Aorta (tissue), 5 donors: ENCODE measurements at places on chromosomes 7 and 10. TPM values are rescaled to one million over a fixed set of nuclear protein-coding genes. Genes with fewer than 3 reads are reported as not detected.

GRCh38 chr7:52749880-52750279 is 285.6 kb upstream of the POM121L12 start:
- DNase-seq, result no peak

DNA sequence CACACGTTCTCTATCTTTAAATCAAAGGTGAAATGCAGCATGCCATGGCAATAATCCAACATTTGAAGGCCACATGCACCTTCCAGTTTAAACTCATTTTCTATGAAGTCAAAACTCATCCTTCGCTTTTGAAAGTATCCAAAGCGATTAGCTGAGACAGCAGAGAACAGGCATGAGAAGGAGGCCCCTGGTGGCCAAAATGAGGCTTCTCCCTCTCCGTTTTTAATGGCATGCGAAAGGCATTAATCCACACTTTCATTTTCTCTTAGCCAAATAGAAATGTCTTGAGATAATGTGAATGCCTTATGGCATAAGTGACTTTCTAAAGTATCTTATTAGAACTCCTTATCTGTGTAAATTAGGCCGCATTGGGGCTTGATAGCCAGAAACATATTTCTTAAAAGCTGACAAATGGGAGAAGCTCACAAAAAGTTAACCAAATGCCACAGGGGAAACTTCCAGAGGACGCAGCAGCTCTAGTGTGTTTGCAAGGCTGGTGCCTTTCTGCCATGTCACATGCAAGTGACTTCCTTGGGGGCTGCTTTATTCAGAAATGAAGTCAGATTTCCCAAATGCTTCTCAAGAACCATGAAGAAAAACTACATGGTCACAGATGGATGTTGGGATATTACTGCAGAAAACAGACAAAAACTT is 1189.6 kb downstream of the SORCS1 start:
- DNase-seq, result no peak

- DNase-seq, result no peak
Measured at GRCh38 chr10:61621605-61622051, 41.1 kb upstream of the CABCOCO1 start.

ACTL6B gene
- total RNA-seq, result not detected

- DNase-seq, result no peak
Measured at GRCh38 chr7:2610898-2611297, 20.9 kb upstream of the TTYH3 start.

GRCh38 chr7:135578569-135578968 is 20.9 kb downstream of the NUP205 start:
- no peak for DNase-seq

DNA sequence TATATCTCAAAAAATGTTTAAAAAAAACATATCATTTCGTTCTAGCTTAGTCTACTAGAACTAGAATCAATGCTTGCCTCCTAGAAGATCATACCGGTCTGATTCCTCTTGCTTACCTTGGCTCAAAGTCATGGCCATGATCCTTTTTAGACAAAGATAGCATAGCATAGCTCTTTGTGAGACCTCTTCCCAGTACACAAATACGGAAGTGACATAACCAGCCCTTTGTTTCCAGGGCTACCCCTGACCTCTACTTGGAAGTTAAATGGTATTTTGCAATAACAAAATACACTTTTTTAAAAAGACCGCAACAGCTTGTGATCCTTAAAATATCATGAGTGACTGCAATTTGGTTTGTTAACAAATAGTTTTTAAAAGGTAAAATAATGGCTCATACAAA is 130.7 kb upstream of the NOBOX start:
- no peak for DNase-seq

DNA sequence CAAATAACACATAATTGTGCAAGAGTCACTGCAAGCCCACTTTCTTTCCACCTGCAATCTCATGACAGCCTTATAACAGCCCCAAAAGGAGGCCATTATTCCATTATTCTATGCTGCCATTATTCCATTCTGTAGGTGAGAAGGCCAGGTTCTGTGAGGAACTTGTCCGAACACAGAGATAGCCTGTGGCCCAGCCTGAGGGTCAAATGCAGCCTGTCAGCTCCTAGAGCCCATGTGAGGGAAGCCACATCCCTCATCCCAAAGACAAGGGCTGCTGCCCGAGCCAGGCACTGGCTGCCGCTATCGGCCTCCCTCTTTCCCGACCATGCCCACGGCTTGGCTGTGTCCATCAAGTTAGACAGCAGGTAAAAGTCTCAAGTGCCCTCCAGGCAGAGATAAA is 24.1 kb upstream of the C10orf71 start:
- no peak for DNase-seq

- peak; percentile 38 for DNase-seq
Measured at GRCh38 chr7:157555944-157556641, 219.3 kb downstream of the DNAJB6 start.

GRCh38 chr10:90856261-90856660 is 1.6 kb downstream of the HTR7 start:
- DNase-seq, result no peak

ECHDC3 gene
- total RNA-seq, result 7.3 TPM

DNA sequence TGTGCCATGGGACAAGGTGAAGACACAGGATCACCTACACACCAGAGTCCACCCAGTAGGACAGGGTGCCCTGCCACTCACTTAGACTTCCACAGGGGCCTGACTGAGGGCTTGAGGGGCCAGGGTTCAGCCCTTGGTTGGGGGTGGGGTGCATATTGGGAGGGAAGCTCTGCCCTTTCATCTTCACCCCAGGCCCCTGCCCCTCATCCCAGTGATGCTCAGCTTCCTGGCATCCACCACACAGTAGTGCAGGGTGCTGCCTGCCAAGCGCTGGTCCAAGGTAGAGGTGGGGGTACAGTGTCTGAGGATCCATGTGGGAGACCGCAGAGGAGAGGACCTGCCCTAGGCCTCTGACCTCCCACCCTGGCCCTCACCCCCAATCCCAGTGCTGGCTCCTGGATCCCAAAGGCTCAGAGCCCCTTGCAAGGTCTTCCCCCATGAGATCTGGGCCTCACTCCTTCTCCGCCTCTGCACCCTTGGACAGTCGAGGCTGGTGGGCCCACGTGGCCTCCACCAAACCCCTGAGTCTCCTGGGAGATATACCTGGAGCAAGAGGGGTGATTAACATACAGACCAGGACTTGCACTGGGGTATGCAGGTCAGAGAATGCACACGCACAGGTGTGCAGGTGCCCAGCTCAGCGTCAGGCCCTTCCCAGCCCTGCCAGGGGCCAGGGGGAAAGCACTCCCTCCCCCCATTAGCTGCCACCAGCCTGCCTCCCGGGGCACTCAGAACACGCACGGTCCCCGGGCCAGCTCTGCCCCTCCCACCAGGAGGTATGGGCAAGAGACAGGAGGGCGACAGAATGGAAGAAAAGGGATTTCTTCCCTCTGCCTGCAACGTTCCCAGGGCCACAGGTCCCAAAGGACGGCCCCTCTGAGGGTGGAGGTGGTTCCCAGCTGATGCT is 8.6 kb upstream of the IRF5 start:
- no peak for DNase-seq

GRCh38 chr7:106064771-106065574 is 47.1 kb downstream of the SYPL1 start:
- peak; percentile 95 for DNase-seq

ATG9B gene
- total RNA-seq, result 0.12 TPM

DNA sequence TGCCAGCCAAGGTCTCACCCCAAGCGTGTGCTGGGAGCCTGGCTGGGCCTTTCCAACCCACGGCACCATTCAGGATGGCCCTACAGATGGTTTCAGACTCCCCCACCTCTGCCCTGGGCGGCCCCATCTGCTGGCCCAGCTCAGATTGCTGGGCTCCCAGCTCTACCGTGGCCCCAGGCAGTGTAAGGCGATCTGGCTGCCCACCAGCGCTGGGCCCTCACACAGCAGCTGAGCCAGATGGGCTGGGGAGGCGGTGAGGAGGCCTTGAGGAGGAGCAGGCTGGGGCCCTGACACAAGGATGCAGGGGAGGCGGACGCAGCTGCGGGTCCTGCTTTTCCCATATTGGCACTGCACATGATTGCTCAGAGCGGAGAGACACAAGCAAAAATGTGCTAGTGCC is 162.8 kb downstream of the NRF1 start:
- no peak for DNase-seq

- no peak for DNase-seq
Measured at GRCh38 chr10:132613566-132614348, 76.2 kb downstream of the INPP5A start.

DNA sequence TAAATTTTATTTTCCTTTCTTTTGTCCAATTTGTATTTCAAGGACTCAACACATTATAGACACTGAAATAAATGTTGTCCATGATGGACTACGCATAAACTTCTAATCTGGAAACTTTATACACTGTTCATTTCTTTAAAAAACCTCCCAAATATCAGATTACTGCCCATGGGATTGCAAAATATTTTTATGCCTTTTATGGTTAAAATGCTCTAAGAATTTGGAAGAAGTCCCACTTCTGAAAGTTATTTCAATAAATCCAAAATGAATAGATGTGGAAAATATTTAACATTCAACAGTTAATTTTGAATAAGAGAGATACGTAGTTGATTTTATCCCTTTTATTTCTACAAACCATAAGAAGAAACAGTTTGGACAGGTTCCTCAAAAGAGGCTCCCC is 46.1 kb downstream of the CABCOCO1 start:
- no peak for DNase-seq

DNA sequence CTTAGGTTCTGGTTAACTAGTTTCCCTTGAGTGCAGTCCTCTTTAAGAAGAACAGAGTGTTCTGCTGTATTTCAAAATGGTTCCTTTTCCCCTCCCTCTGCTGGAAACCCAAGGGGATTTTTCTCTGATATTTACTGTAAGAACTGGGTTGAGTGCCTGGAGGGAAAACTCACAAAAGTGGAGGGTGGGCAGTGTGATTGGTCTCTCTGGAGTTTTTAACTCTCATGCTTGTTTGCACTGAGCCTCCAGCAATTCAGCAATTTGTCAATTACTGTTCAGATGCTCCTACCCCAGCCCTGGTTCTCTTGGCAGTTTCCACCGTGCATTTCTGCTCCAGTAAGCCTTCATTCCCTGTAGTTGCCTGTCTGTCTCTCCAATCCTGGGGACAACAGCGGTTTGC is 273.4 kb upstream of the SORCS1 start:
- no peak for DNase-seq

- no peak for DNase-seq
Measured at GRCh38 chr10:85578860-85579259, 787.7 kb downstream of the GRID1 start.

- no peak for DNase-seq
Measured at GRCh38 chr7:152937282-152937681, 177.7 kb downstream of the ACTR3B start.

PRF1 gene
- 6.1 TPM for total RNA-seq

DNA sequence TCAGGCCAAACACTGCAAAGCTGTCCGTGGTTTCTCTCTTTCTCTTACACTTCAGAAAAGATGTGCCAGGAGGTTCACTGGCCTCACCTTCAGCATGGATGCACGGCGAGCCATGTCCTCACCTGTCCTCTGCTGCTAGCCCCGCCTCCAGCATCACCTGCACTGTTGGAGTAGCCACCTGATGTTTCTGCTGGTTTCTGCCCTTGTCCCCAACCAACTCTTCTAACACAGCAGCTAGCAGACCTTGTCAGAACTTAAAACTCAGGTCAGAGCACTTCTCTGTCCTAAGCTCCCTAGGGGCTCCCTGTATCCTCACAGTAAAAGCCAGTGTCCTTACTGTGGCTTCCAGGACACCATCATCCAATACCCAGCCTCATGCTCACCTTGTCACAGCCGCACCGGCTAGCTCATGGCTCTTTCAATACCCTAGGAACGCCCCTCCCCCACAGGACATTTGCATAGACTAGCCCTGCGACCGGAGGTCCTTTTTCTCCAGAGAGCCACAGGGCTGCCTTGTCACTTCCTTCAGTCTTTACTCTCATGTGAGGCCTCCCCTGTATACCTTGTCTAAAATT is 15.2 kb downstream of the PALD1 start:
- DNase-seq, result no peak

- no peak for DNase-seq
Measured at GRCh38 chr7:92043637-92044036, 90.6 kb downstream of the CYP51A1 start.

AEBP1 gene
- total RNA-seq, result 1,098 TPM

GRID2IP gene
- total RNA-seq, result 0.39 TPM

DNA sequence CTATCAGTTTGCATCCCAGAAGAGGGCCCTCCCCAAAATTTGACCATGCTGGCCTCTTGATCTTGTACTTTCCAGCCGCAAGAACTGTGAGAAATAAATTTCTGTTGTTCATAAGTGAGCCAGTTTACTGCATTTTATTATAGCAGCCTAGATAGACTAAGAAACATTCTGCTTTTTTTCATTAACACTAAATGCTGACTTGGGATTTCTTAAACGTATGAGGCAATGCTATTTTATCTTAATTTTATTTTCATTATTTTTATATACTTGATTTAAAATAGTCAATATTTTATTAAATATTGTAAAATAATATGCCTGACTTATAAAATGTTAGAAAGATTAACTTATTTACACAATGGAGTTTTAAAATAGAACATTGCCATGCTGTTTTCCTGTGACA is 341.8 kb upstream of the CNTNAP2 start:
- no peak for DNase-seq

ITIH5 gene
- total RNA-seq, result 23.3 TPM

- DNase-seq, result no peak
Measured at GRCh38 chr10:97199152-97199551, 13.4 kb upstream of the SLIT1 start.

- DNase-seq, result no peak
Measured at GRCh38 chr10:132252412-132252811, 55.3 kb downstream of the STK32C start.

GRCh38 chr10:13784067-13784466 is 197.3 kb downstream of the PRPF18 start:
- no peak for DNase-seq

- peak; percentile 85 for DNase-seq
Measured at GRCh38 chr10:33211106-33211878, 123.2 kb downstream of the NRP1 start.

- no peak for DNase-seq
Measured at GRCh38 chr10:85043207-85043606, 714.8 kb downstream of the CCSER2 start.

IDI1 gene
- total RNA-seq, result 39.3 TPM

GRCh38 chr10:89981891-89982290 is 280.5 kb downstream of the KIF20B start:
- no peak for DNase-seq

- DNase-seq, result no peak
Measured at GRCh38 chr7:31114593-31115343, 62.7 kb downstream of the ADCYAP1R1 start.

FAM131B gene
- 3.8 TPM for total RNA-seq

- DNase-seq, result no peak
Measured at GRCh38 chr7:111918461-111918860, 287.7 kb downstream of the DOCK4 start.

SFMBT2 gene
- total RNA-seq, result 20.3 TPM

DNA sequence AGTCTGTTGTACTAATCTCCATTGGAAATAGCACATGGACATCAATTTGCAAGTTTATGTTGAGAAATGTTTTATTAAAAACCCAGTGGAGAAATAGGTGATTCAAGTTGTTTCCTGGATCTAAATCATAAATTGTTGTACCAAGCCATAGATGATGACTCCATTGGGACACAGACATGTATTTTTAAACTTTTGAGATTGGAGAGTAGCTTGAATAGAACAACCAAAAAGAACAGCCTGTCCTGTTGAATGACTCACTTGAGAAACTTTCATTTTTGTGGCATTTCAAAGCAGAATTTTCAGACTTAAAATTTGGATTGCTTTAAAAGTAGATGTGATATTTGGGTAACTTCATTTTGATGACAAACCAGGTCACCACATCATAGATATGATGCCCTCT is 197.5 kb downstream of the GPAM start:
- no peak for DNase-seq
